ENCODE measurements at places on chromosomes 11 and 22. TPM values are rescaled to one million over a fixed set of nuclear protein-coding genes. Genes with fewer than 3 reads are reported as not detected.

The OR2D2 gene
- 0.31 TPM for total RNA-seq

The C11orf97 gene
- not detected for total RNA-seq

The F2 gene
- not detected for total RNA-seq

The LIMK2 gene
- 71.7 TPM for total RNA-seq

DNA sequence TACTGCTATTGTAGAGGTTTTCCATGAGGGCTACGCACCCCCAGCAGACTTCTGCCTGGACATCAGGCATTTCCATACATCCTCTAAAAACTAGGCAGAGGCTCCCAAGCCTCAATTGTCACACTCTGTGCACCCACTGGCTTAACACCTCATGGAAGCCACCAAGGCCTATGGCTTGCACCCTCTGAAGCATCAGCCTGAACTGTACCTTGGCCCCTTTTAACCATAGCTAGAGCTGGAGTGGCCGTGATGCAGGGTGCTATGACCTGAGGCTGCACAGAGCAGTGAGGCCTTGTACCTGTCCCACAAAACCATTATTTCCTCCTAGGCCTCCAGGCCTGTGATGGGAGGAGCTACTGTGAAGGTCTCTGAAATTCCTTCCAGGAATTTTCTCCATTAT, 33.9 kb downstream of the AAMDC start:
- DNase-seq: no peak

DNA sequence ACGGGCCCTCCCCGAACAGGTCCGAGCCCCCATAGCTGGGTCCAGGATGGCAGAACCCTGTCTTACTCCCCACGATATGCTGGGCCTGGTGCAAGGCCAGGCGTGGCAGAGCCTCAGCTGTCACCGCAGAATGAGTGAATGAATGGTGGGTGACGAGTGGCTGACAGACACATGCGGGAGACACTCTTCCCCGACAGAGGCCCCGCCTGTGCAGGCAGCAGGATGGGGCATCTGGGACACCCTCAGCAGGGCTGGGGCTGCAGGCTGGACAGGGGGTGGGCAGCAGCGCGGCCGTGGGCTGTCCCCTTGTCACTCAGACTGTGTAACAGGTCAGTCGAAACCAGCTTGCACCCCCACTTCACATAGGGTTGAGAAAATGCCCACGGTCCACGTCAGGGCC, 18.0 kb downstream of the WNT7B start:
- DNase-seq: no peak

GRCh38 chr11:62976109-62976508, 8.7 kb downstream of the SLC22A6 start:
- DNase-seq: no peak

DNA sequence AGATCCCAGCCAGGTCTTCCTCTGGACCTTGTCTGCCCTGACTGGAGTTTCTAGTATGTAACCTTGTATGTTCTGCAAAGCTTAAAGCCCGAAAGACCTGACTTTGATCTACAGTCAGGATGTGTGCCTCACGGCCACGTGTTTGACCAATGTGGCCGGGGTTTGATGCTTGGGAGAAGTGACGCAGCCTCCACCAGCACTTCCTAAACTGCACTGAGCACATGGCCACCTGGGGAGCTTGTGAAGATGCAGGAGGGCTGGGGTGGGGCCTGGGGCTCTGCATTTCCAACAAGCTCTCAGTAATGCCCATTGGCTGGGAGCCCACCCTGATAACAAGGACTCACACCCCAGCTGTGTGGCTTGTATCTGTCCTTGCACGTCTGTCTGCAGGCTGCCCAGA, 53.2 kb downstream of the NAT10 start:
- DNase-seq: no peak

DNA sequence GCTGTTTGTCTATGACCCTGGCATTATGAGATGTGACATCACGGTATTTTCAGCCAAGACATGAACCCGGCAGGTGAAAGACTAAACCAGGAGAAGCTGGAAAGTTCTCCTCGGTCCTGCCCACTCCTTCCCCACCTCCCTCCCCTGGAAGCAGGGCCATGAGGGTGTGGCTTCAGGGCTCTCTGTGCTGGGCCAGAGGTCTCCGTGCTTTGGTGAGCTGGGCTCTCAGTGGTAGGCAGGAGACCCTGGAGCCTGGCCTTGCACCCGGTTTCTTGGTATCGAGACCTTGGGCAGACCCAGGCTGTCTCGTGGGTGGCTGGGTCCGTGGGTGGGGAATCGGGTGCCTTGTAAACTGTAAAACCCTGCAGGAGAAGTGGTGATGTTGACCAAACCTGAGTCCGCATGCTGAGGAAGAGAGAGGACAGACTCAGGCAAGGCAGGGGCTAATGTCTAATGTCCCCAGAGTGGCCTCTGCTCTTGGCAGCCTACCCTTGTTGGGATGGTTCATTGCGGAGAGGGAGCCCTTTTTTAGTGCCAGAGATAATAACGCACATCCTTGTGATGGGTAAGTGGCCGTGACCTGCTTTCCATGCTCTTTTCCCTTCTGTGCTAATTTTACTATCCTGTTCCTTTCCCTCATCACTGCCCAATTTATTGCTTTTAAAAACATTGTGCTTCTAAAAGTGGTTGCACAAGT, 48.6 kb upstream of the PARVG start:
- DNase-seq: no peak

DNA sequence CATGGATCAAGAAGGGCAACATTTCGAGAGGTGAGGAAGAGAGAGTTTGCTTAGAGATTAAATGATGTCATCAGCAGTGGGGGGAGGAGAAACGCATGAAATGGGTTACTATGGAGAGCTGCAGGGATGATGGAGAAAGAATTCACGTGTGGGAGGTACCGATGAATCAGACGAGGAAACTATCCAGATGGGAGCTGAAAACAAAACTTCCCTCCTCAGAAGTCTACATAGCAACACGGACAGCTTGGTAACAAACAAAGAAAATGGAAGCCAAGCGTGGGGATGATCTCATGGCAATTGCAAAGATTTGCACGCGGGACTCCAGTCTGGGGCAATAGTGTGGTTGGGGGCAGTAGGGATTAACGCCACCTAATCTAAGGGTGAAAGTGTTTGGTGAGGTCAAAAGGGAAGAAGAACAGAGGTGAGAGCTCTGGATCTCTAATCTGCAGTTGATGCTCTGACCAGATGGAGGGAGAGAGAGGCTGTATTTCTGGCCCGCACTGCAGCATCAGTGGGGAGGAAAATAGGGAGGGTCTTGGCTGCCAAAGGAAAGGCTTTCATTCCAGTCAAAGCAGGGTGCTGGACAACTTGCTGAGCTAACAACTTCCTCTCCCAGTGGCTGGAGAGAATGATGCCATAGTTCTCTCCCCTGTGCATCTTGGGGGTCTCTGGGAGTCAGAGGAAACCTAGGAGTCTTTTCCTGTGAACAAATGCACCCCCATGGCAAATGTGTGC, 43.4 kb upstream of the CSNK2A3 start:
- no peak for DNase-seq

DNA sequence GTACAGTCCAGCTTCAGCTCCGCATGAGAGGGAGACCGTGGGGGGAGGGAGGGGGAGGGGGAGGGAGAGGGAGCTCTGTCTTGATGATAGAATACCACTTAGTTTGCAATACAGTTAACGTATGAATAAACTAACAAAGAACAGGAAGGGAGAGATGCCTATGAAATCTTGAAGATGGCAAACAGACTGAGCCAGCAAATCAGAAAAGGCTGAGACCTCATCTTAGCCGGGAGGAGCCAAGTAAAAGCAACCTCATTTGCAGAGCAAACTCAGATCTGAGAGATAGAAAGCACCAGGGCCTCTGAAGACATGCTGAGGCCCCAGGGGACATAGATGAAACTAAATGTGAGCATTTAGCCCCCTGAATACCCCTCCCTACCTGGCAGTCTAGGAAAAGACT, 23.0 kb downstream of the APLP2 start:
- DNase-seq: no peak

- DNase-seq: no peak
These were observed 617.5 kb downstream of the JRKL start for GRCh38 chr11:97007283-97007682.

- DNase-seq: no peak
These were observed 8.0 kb upstream of the TPCN2 start for GRCh38 chr11:69040581-69041260.

DNA sequence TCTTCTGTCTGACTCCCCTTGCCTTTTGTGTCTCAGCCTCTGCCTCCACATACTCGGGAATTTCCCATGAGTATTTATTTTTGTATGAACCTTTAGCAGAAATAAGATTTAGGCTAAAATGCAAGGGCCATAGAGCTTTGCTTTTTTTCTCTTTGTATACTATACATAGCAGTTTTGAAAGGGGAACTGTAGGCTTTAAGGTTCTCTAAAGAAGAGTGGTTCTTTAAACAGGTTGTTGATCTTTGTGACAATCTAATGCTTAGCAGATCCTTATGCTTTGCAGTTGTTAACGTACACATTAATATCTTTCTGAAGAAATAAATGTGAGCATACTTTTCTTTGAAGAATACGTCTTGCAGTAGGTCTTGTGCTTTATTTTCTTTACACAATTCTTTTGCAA, 35.0 kb downstream of the TBCEL start:
- DNase-seq: no peak
